ENCODE measurements at places on chromosomes 4 and X. TPM values are rescaled to one million over a fixed set of nuclear protein-coding genes. Genes with fewer than 3 reads are reported as not detected.

- H3K4me1 ChIP-seq, result no peaks in the 10 kb centered on the region
- no peak for DNase-seq
- no peaks in the 10 kb centered on the region for H3K36me3 ChIP-seq
- no peak overlapping the region for H3K4me3 ChIP-seq
These were observed 16.3 kb upstream of the LRAT start for GRCh38 chr4:154727540-154727939.

Gene CPXCR1
- not detected for polyA plus RNA-seq

- no peak for DNase-seq
- no peaks in the 10 kb centered on the region for H3K36me3 ChIP-seq
- H3K27me3 ChIP-seq, result no peaks in the 10 kb centered on the region
These were observed 7.6 kb upstream of the PRRG3 start for GRCh38 chrX:151687635-151688034.

Gene LAMTOR3
- 55.1 TPM for polyA plus RNA-seq

DNA sequence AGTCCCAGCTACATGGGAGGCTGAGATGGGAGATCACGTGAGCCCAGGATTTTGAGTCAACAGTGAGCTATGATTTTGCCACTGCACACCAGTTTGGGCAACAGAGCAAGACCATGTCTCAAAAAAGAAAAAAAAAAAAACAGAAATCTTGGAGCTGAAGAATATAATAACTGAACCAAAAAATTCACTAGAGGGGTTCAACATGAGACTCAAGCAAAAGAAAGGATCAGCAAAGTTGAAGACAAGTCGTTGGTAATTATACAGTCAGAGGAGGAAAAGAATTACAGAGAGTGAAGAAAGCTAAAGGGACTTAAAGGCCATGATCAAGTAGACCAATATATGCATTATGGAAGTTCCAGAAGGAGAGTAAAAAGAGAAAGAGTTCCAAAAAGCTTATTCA, 26.9 kb downstream of the SHROOM4 start:
- H3K4me3 ChIP-seq, result no peak overlapping the region
- no peak overlapping the region for H3K27ac ChIP-seq
- peaks cover 4% of the 10 kb centered on the region for H3K27me3 ChIP-seq
- H3K4me1 ChIP-seq, result no peaks in the 10 kb centered on the region

Data from lung (tissue), 17 donors.